Motor neuron (in vitro differentiated cells): ENCODE measurements at places on chromosomes 3 and 15. TPM values are rescaled to one million over a fixed set of nuclear protein-coding genes. Genes with fewer than 3 reads are reported as not detected.

MME gene
- 47.3 and 56.8 TPM in 2 replicates for total RNA-seq

DNA sequence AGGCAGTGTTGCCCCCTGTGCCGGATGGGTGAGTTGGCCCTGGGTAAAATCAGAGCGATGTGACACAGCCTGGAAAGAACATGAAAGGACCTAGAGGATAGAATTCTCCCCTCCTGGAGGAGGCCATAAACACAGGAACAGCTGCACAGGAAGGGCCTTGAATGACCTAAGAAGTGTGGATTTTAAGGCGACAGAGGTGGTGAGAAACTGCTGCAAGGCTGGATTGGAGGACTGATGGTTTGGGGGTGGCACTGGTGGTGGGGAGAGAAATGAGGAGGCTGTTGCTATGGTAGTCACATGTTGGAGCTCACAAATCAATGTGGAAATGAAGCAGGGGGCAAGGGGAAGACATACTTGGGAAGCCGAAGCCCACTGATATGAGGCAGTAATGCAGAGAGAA, 13.8 kb downstream of the XIRP1 start:
- no peak for ATAC-seq

DNA sequence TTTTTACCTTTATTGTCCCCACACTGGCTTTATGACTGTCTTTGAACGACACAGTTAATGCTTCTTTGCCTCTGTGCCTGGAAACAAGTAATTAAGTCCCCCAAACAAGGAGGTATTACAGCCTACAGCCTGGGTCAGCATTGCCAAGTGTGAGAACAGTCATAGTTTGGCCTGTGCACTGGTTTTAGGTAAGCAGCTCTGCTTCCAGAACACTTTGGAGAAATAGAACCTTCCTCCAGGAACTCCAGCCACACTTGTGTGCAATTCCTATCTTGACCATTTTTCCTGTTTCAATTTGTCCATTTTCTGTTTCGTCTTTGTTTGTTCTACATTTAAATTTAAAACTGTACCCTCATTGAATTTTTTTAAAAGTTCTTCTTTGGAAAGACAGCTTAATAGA, 568.2 kb downstream of the TUSC7 start:
- ATAC-seq = no peak

DNA sequence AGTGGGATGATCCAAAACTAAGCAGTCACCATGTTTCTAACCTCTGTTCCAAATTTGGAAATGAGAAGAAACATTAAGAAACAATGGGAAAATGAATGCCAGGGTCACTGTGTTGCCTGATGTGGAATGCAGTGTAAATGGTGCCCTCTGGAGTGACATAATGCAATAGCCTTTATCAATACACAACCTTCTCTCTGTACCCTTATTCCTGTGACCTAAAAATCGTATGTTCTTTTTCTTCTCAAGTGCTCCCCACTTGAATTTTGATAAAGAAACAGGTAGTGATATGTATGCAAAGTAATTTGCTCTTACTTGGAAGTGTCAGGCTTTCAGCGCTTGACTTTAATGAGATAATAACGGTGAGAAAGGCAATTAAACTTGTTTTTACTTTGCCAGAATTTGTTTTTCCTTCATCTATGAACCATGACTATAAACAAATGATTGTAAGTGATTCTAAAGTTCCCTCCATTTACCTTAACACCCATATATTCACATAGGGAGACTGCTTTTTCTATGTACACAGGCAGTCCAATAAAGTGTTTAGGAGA, 145.8 kb upstream of the THRB start:
- ATAC-seq = no peak

GRCh38 chr3:16522834-16523233, 9.3 kb upstream of the RFTN1 start:
- ATAC-seq = no peak

- ATAC-seq = no peak
Observed at GRCh38 chr15:101063212-101063611, 144.1 kb downstream of the LRRK1 start.
